ENCODE measurements at places on chromosomes 4 and X.

DNA sequence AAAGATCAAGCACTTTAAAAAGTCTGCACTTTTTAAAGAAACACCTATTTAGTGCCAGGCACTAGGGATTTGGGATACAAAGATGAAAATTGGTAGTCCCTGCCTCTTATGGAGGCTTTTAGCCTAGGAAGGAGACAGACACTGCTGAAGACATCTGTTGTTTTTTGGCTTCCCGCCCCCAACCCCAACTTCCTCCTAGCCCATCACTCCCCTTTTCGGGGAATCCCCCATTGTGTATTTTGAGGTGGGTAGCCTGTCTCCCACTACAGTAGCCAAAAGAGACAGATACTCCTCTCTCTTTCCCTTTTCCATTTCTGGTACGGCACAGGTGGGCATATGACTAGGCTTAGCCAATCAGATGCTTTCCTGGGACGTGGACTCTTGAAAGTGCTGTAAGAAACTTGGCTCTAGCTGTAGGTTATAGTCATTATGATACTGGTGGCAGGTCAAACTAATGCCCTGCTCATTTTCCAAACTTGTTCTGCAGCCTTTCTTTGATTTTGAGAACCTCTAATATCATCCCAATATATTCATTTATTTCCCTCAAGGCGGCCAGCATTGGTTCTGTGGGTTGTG, 194.6 kb upstream of the RBPJ start:
- no peak for DNase-seq

GRCh38 chr4:129218897-129219296, 122.9 kb downstream of the C4orf33 start:
- no peak for DNase-seq

DNA sequence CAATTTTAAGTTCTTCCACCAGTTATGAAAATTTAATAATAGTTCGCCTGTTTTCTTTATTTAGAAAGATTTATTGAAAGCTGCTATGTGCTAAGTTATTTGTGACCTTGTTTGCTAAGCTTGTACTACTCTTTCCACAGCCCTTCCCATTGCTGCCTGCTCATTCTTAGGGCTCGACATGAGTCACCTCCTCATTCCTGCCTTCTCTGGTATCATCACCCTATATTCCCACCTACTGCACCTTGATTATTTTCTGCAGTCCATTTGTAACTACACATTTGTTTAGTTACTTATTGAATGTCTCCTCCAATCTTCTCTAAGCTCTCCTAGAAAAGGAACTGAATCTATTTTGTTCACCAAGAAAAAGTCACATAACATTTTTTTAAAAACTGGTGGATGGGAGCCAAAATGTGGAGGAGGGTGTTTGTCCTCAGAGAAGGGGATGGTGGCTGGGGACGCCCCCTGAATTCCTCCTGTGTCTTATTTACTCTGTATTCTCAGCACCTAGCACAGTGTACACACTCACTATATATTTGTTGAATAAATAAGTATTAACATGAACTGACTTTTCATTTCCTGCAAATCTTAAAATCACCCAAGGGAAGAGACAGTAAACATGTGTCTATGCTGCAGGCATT, 3.7 kb upstream of the RAB9A start:
- DNase-seq, result no peak

DNA sequence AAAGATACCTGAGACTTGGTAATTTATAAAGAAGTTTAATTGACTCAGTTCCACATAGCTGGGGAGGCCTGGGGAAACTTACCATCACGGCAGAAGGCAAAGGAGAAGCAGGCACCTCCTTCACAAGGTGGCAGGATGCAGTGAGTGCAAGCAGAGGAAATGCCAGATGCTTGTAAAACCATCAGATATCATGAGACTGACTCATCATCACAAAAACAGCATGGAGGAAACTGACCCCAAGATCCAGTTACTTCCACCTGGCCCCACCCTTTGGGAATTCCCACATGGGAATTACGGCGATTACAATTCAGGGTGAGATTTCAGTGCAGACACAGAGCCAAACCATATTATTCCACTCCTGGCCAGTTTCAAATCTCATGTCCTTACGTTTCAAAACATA, 514.7 kb upstream of the SPANXN1 start:
- no peak for DNase-seq

DNA sequence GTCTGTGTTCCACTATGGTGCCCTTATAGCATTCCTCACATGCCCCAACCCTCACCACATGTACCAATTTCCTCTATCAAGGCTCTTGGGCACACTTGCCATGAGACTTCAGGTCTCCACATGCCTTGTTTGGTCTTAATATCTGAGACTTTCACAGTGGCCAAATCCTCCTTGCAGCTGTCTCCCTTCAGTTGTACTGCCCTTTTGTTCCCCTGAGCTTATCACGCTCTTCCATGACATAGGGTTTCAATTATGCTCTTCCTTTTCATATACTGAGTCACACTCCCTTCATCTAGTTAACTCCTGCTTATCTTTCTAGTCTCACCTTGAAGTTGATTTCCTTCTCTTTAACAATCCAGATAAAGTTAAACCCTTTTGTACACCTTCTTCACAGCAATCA, 212.9 kb downstream of the PDHA2 start:
- DNase-seq, result no peak

DNA sequence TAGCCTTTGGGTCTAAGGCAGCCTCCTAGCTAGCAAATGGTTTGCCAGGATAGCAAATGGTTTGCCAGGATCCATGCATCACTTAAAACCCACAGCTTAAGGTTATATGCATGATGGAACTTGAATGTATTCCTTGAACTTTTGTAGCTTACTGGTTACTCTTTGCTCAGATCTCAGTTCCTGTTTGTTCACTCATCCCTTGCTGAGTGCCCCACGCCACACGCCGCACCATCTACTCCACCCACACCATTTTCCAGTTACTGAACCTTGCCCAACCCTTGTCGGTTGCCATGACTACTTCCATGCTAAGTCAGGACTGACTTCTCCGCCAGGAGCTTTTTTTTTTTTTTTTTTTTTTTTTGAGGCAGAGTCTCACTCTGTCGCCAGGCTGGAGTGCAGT, 29.5 kb upstream of the XIAP start:
- DNase-seq, result peak; percentile 9
